Left forelimb (tissue), 1 donor: ENCODE measurements at places on chromosomes 11 and 22.

DNA sequence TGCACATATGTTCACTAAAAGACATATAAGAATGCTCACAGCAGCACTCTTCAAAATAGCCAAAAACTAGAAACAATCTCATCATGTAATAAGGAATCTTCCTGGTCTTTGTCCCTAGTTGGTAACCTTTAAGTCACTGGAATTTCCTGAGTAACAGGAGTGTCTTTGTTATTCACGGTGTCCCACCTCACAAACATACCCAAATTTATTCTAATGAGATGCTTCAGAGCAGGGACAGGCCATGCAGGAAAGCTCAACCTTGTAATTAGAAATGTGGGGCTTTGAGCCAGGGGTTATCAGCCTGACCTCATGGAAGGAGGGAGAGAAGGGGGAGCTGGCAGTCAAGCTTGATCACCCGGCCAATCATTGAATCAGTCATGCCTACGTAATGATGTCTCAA, 40.3 kb upstream of the NFRKB start:
- no peak for DNase-seq

GRCh38 chr11:88312628-88313027, 24.9 kb downstream of the CTSC start:
- no peak for DNase-seq

DNA sequence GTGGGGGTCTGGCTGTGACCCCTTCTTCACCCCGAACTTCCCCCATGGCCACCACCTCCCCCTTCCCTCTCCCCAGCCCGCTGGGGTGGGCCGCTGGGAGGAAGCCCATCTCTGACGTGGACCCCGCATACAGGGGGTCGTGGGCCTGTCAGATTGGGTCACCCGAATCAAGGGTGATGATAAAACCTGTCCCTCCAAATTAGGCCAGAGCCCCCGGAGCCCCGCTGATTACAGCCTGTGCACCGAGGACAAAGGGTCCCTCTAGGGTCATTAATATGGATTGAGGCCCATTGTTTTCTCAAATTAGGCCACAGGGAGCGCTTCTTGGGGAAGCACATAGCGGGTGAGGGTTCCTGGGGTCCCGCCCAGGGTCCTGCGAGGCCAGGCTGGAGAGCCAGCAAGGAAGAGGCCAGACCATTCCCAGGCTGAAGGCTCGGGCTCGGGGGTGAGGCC, 4.9 kb upstream of the LINC01488 start:
- no peak for DNase-seq

DNA sequence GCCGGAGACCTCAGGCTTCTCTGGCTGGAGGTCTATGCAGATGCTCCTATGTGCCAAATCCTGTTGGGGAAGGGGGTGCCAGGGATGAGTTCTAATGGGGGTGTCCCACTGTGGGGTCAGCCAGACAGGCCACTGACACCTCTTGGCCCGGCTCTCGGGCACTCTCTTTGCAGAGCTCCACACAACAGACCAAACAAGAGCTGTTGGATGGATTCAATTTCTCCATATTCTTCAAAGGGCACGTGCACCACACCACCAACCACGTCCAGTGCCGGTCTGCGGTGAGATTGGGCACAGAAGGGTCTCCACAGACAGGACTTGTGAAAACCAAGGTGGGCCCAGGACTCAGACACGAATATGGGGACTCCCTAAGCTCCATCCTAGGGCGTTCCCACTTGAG, 2.2 kb upstream of the RGL4 start:
- no peak for DNase-seq

DNA sequence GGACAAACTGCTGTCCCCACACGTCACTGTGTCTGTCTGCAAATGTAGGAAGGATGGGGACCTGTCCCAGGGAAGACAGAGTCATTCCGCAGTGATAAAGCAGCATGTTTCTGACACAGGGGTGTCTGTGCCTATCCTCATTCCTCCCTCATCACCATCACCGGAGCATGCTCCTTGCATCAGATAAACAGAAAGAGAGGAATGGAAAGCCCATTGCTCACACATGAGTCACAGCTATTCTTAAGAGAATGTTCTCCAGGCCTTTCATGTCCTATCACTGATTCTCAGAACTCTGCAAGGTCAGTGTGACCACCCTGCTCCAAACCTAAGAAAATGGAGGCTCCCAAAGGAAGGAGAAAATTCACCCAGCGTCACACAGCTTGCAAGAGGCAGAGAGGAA, 38.9 kb downstream of the ZNF195 start:
- DNase-seq: no peak

- no peak for DNase-seq
These were observed 258.0 kb downstream of the TENM4 start for GRCh38 chr11:79182794-79183193.

DNA sequence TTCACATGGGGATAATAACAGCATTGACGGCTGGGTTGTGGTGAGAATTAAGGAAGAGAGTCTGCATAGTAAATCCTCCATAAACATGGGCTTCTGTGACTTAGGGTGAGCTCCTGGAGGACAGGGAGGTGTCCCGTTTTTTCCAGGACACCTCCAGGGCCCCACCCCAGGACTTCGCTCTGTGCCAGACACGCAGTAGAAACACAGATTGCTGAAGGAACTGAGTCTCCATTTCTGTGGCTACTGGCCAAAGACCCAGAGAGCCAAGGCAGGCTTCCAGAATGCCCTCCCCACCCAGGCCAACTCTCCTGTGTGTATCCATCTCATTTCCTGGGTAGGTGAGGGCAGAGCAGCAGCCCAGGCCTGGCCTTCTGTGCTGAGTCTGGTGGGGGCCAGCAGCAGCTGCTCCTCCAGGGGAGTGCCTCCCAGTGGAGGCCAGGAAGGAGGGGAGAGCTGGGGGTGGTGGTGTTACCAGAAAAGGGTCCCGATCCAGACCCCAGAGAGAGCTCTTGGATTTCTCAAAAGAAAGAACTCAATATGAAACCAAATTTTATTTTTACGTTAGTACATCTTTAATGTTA, 9.5 kb upstream of the RFPL3 start:
- no peak for DNase-seq

GRCh38 chr11:94747146-94747545, 21.0 kb upstream of the AMOTL1 start:
- no peak for DNase-seq

DNA sequence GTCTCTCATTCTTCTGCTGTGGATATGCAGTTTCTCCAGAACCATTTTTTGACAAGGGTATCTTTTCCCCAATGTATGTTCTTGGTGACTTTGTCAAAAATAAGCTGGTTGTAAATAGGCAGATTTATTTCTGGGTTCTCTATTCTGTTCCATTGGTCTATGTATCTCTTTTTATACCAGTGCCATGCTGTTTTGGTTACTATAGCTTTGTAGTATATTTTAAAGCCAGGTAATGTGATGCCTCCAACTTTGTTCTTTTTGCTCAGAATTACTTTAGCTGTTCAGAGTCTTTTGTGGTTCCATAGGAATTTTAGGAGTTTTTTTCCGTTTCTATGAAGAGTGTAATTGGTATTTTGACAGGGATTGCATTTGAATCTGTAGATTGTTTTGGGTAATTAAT, 12.4 kb downstream of the HORMAD2 start:
- DNase-seq: no peak

DNA sequence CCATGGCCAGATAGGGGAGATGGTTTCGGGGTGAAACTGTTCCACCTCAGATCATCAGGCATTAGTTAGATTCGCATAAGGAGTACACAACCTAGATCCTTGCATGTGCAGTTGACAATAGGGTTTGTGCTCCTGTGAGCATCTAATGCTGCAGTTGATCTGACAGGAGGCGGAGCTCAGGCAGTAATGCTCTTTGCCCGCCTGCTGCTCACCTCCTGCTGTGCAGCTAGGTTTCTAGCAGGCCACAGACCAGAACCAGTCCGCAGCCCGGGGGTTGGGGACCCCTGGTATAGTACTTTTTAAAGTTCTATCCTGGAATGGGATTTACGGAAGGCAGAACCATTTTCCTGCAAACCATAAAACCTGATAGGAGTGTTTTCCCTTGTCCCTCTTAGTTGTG, 54.6 kb downstream of the POLD3 start:
- no peak for DNase-seq

DNA sequence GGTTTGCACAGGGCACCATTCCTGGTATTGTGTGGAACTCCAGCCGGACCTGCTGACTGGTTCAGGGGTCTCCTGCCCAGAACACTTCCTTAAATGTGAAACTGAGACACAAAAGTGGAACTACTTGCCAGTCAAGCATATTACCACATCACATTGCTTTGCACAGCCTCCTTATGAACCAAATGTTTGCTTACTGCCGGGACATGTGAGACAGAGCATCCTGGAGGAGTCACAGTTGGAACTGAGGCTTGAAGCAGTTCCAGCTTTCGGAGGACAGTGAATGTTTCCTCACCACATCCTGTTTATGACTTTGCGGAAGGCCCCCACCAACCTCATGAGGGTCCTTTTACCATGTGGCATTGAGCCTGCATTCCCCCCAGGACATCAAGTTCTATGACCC, 105.8 kb upstream of the ARHGAP42 start:
- no peak for DNase-seq

- no peak for DNase-seq
These were observed at the start of gene PARVB for GRCh38 chr22:44024288-44024921. Gene PARVB, plus strand, starts transcription at chr22:44024302. Its CDS starts 38 bp downstream, at chr22:44024340.

- DNase-seq: no peak
These were observed 7.5 kb upstream of the MS4A7 start for GRCh38 chr11:60370811-60371298.

- DNase-seq: peak; percentile 83
These were observed 48.5 kb upstream of the PRDM11 start for GRCh38 chr11:45097721-45098493.

GRCh38 chr11:23097891-23098290, 237.6 kb upstream of the CCDC179 start:
- no peak for DNase-seq

DNA sequence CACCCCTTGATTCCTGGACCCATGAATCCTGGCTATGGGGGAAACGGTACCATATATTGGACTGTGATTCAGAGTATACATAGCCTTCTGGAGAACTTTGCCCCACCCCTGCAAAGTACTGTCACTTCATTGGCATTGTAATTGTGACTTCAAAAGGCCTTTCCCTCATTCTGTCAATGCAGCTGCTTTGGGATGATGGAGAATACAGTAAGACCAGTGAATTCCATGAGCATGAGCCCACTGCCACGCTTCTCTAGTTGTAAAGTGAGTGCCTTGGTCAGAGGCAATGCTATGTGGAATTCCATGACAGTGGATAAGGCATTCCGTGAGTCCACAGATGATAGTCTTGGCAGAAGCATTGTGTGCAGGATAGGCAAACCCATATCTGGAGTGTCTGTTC, 25.7 kb upstream of the MSANTD2 start:
- no peak for DNase-seq

GRCh38 chr11:35304900-35305460, 114.4 kb downstream of the SLC1A2 start:
- DNase-seq: no peak

DNA sequence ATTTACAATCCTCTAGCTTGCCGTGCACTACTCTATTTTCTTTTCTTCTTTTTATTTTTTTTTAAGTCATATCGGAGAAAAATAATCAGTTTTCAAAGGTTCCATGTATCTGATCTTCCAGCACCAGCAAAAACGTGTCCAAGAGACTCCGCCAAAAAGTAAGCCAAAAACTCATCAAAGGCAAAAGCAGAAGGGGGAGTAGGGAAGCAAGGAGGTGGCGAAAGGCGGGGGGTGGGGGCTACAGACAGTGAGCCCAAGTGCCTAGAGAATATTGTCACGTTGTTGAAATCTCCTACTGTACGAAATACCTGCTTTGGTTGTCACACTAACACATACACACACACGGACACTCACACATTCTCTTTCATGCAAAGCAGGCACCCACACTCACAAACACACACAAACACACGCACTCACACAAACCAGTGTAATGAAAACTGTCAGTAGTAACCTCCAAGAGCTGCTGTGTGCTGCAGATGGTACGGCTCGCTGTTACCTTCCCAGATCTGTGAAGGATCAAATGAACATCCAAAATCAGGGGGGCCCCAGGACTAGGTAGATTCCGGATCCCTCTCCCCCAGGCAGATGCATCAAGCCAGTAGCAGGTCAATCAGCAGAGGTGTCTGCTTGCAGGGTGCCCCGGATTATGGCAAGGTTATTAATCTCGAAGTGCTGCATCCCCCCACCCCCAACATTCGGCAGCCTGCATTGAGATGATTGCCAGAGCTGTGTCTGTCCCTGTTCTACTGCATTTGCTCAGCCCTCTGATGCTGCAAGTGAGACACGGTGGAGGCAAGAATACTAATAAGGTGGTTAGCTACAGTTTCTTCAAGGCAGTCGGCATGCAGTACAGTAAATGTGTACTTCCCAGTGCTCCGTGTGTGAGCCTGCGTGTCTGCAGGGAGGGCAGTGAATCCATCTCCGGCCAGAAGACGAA, at the start of gene LRRC4C:
TSS of gene LRRC4C (minus strand) at position 188 of the 937 bp plus-strand sequence.
- DNase-seq: peak; percentile 59

- DNase-seq: no peak
These were observed 93.9 kb downstream of the BUD13 start for GRCh38 chr11:116678887-116679286.

- DNase-seq: no peak
These were observed 195.1 kb upstream of the TBCEL start for GRCh38 chr11:120828847-120829246.

GRCh38 chr22:35425971-35426800, 26.2 kb downstream of the MCM5 start:
- no peak for DNase-seq

GRCh38 chr11:112795142-112795815, 165.9 kb upstream of the NCAM1 start:
- no peak for DNase-seq

GRCh38 chr11:4068962-4069361, 25.6 kb upstream of the RRM1 start:
- DNase-seq: peak; percentile 18

DNA sequence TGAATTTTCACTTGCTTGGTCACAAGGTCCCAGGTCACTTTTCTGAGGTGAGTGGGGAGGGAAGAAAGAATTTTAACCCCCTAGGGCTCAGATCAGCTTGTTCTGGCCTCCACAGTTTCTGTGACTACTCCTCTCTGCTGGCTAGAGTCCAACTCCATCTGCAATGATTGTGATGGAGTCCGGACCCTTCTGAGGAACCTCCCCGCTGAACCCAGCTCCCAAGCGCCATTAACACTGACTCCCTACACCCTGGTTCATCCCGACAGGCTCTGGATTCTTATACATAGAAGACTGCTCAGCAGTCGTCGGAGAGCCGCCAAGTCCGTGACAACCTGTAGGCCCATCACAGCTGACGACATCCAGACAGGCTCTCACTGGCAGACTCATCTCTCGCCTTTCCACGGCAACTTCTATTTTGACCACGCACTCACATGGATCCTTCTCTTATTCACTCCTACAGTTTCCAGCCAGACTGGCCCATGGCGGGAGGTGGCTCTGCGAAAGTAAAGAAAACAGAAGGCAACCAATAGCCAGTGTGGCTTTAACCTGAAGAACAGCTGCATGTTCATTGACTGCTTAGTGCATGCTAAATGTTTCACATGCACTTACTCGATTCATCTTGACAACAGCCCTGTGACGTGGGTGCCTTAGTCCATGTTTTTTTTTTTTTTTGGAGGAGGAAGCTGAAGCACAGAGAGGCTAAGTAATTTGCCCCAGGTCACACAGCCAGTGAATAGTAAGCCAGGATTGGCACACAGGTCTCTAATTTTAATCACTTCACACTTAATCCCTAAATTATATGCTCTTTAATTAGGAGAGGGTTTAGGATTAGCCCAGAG, 68.0 kb upstream of the PRDM11 start:
- DNase-seq: no peak

GRCh38 chr11:46352063-46352841, 5.0 kb downstream of the DGKZ start:
- DNase-seq: no peak
